Liver (tissue), 10 donors: ENCODE measurements at places on chromosomes 12 and 14. TPM values are rescaled to one million over a fixed set of nuclear protein-coding genes. Genes with fewer than 3 reads are reported as not detected.

DNA sequence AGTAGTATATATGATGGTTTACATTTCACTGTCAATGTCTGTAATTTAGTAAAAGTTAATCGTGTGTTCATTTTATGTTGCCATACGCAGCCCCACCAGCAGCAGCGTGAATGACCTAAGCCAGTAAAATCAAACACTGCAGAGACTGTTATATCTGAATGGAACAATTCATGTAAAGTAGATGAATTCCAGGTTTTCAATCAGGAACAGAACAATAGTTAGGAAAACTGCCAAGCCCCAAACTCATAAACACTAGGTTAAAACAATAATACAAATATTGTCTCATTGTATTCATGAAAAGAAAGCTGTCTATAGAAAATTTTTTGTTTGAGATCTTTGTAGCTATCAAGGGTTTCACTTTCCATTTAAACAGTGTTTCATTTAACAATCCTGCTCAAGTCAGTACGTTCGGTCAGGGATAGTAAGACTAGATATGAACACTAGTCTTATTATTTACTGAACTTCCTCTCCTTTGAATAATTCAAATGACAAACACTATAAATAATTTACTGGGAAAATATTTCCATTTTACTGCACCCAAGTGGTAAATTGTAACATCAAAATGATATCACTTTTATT lies 256.8 kb upstream of the FLRT2 start:
- no peak for DNase-seq

DNA sequence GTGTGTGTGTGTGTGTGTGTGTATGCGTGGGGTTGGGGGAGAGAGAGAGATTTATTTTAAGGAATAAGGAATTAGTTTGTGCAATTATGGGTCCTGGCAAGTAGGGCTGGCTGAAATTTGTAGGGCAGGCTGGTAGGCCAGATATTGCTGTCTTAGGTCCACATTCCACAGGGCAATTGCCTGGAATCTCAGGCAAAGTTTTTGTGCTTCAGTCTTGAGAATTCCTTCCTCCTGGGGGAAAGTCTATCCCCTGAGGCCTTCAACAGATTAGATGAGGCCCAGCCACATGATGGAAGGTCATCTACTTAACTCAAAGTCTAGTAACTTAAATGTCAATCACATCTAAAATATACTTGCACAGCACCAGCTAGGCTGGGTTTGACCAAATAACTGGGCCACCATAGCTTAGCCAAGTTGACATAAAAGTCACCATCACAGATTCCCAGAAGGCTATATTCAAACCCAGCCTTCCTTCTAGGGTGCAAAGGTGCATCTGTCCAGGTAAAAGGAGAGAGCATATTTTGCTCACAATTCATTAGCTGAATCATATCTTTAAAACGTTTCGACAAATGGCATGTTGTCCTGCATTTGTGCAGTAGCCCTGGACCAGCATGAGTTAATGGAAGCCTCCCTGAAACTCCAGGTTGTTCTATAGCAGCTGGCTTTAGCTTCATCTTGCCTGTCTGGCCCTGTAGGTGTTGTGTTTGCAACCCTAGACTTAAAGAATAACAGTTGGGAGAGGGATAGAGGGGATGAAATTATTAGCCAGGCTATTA lies 63.1 kb downstream of the C14orf132 start:
- no peak for DNase-seq

The TAS2R50 gene
- total RNA-seq = 0.89 TPM

- DNase-seq = no peak
Measured at GRCh38 chr12:117031843-117032592, 67.2 kb downstream of the TESC start.

DNA sequence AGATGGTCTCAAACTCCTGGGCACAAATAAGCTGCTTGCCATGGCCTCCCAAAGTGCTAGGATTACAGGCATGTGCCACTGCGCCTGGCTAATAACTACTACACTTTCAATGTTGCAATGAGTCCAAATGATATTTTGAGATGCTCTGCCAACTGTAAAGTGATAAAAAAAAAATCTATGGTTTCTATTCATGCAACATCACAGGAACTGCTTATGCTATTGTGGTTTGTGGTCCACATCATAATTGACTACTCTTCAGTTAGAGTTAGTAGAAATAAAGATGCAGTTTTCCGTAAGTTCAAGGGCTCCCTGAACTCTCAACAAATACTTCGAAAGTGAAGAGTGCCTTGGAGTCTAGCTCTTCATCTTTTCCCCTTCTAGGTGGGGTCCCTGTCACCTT lies 239.4 kb downstream of the C12orf75 start:
- no peak for DNase-seq

DNA sequence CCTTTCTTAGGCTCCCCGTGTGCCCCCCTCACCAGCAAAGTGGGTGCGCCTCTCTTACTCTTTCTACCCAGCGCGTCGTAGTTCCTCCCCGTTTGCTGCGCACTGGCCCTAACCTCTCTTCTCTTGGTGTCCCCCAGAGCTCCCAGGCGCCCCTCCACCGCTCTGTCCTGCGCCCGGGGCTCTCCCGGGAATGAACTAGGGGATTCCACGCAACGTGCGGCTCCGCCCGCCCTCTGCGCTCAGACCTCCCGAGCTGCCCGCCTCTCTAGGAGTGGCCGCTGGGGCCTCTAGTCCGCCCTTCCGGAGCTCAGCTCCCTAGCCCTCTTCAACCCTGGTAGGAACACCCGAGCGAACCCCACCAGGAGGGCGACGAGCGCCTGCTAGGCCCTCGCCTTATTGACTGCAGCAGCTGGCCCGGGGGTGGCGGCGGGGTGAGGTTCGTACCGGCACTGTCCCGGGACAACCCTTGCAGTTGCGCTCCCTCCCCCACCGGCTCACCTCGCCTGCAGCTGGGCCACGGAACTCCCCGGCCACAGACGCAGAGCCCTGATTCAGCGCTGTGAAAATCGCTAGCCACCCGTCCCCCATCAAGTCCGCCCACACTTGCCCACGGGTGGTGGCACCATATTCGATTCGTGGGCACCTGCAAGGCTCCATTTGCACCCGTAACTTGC lies 1.3 kb downstream of the TMEM233 start:
- no peak for DNase-seq

- DNase-seq = no peak
Measured at GRCh38 chr12:2982361-2982760, 23.2 kb downstream of the TEAD4 start.

GRCh38 chr12:115174920-115175319 lies 490.9 kb upstream of the TBX3 start:
- no peak for DNase-seq

- DNase-seq = peak; percentile 92
Measured at GRCh38 chr12:111368788-111369495, at the start of gene PHETA1. TSS of gene PHETA1 (minus strand) at chr12:111369095. CDS start at chr12:111363427, 5,668 bp downstream.

The MMP19 gene
- 1.1 TPM for total RNA-seq

The KRT73 gene
- total RNA-seq = not detected

The B4GALNT1 gene
- not detected for total RNA-seq

GRCh38 chr12:84329938-84330337 lies 582.7 kb downstream of the SLC6A15 start:
- no peak for DNase-seq

- peak; percentile 71 for DNase-seq
Measured at GRCh38 chr12:121793440-121793837, at the start of gene RHOF. TSS of gene RHOF (minus strand) at chr12:121793688. CDS start at chr12:121793633, 55 bp downstream.

GRCh38 chr14:91135039-91135438 lies 21.2 kb downstream of the DGLUCY start:
- DNase-seq = no peak

- DNase-seq = no peak
Measured at GRCh38 chr12:89516633-89517032, 8.0 kb downstream of the GALNT4 start.
